Kidney epithelial cell (primary cell): ENCODE measurements at places on chromosomes 5 and 9. TPM values are rescaled to one million over a fixed set of nuclear protein-coding genes. Genes with fewer than 3 reads are reported as not detected.

DNA sequence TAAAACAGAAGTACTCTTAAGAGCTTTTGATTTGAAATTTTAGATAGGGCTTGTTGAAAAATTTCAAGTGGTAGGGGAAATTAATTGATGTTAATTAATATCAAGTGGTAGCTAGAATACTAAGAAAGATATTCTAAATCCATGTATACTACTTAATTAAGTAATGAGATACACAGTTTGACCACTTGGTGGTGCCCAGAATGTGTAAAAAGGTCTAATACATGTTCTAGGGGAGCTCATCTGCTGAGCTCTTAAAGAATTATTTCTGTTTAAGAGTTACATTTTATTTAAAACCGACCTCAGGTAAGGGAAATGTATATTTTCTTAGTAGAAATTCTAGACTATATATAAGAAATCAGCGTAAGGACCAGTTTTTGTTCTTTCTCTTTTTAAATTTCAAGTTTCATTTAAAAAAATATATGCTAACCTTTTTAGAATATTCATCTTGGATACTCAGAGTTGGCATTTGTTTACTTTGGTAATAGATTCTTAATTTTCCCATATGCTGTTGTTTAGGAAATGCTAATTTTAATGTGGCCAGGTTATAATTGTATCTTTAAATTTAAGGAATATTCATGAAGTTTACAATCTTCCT lies 61.5 kb downstream of the LNPEP start:
- peak; percentile 21 for DNase-seq

SNCAIP gene
- 3.0 and 3.1 TPM in 2 replicates for total RNA-seq

- no peak for DNase-seq
Observed at GRCh38 chr9:129584136-129584535, 36.8 kb downstream of the C9orf50 start.

SPATA31E1 gene
- not detected in 2 replicates for total RNA-seq

- no peak for DNase-seq
Observed at GRCh38 chr5:181283347-181283746, 22.4 kb upstream of the TRIM52 start.
